Right atrium auricular region (tissue), 2 donors: ENCODE measurements at places on chromosomes 5 and 9.

DNA sequence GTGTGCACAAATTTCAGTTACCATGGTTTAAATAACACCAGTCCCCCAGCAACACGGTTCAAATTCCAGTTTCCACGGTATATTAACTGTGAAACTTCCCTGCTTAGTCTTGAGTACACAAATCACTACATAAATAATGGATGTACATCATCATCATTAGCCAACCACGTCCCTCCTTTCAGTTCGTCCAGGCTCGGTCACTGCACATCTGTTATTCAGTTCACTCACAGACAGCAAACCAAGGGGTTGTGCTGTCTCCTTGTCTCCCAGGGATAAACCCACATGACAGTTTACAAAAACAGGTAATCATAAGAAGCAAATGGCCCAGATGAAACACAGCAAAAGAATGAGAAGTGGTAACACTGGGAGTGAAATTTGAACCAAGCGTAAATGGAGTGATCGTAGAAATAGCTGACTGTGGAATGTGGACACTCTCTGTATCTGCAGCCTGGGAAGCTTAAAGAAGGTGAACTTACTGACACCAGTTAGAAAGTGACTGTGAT is 61.0 kb upstream of the RAD23B start:
- no peak for DNase-seq

GRCh38 chr9:88287972-88288371 is 100.3 kb upstream of the SPIN1 start:
- DNase-seq: no peak

DNA sequence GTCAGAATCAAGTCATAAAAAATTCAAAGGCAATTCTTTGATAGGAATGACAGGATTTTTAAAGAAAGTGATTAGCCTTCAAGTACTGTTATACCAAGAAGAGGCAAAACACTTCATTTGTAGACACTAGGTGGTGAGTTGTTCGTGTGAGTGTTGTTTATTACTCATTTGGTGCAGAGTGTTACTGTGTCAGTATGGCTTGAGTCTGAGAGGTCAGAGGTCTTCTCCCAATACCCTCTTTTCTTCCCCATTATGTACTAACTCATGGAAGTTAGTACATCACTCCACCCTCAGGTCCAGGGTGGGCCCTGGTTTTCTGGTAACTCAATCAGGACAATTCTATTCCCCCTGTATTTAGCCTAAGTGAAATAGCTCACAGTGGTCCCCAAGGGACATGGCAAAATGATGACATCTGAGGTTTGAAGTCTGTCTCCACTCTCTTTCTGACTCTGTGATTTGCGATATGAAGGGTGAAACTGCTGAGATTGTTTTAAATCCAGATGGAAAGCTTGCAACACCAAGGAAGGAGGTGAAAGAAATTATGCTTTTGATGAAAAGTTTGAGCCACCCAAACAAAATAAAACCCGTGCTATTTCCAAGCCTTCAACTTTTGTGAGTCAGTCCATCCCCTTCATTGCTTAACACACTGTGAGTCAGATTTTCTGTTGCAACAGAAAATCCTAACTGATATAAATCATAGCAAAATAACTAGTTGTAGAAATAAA is 56.8 kb downstream of the NUDT12 start:
- no peak for DNase-seq

DNA sequence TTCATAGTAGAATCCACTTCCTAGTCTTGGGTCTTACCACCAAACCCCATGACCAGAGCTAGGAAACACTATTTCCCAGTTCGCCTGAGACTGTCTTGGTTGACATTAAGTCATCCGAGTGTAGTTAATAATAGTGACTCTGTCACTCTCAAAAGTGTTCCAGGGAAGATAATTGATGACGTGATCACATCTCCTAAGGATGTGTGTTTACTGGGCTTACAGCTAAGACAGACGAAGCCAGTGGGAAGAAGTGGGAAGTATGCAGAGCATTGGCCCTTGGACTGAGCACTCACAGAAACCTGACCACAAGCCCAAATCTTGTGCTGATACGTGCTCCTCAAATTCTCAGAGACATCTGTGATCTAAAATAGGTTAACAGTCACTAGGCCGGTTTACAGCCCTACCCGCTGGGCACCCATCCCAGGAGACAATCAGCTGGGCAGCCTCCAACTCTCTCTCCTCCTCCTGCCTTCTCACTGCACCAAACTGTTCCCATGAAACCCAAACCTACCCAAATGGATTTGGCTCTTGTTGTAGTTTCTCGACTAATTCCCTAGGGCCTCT is 316.6 kb downstream of the TLE1 start:
- DNase-seq: no peak

- DNase-seq: no peak
Measured at GRCh38 chr5:10801931-10802666, 41.1 kb upstream of the DAP start.

GRCh38 chr5:218457-219291 is 554 bp downstream of the SDHA start:
- DNase-seq: no peak

- DNase-seq: no peak
Measured at GRCh38 chr9:90061187-90061586, 456.4 kb downstream of the GADD45G start.

GRCh38 chr5:12003680-12004079 is 99.4 kb upstream of the CTNND2 start:
- no peak for DNase-seq

GRCh38 chr9:133943036-133943780 is 48.9 kb downstream of the VAV2 start:
- no peak for DNase-seq

DNA sequence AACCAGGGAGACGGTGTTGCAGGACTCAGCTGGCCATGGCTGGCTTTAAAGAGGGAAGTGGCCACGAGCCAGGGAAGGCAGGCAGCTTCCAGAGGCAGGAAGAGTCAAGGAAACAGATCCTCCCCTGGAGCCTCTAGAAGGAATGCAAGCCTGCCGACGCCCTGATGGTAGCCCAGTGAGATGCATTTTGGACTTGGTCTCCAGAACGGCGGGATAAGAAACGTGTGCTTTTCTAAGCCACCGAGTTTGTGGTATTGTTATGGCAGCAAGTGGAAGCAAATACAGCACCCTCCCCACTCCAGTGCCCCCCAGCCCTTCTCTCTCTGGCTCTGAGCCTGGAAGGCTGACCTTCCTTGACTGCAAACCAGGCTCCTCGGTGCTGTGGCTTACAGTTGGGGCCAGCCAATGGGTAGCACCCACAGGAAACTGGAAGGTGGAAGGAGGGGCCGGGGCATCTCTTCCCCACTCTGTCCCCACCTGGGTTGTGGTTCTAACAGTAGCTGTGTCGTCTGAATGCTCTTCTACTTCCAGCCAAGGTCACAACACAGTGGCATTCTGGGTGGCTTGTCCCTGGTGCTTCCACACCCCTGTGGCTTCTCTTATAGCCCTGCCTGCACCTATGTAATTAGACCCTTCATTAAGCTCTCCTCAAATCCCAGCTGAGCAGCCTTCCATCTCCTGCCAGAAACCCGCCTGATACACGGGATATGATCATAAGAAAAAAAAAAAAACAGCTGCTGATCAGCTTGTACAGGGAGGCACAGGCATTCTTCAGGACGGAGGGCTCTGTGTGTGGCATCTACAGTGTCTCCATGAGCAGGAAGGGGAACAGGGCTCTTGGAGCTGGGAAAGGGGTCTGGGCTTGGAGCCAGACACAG is 29.9 kb upstream of the UNC5A start:
- no peak for DNase-seq

GRCh38 chr5:131324303-131324702 is 60.5 kb downstream of the CDC42SE2 start:
- DNase-seq: no peak

DNA sequence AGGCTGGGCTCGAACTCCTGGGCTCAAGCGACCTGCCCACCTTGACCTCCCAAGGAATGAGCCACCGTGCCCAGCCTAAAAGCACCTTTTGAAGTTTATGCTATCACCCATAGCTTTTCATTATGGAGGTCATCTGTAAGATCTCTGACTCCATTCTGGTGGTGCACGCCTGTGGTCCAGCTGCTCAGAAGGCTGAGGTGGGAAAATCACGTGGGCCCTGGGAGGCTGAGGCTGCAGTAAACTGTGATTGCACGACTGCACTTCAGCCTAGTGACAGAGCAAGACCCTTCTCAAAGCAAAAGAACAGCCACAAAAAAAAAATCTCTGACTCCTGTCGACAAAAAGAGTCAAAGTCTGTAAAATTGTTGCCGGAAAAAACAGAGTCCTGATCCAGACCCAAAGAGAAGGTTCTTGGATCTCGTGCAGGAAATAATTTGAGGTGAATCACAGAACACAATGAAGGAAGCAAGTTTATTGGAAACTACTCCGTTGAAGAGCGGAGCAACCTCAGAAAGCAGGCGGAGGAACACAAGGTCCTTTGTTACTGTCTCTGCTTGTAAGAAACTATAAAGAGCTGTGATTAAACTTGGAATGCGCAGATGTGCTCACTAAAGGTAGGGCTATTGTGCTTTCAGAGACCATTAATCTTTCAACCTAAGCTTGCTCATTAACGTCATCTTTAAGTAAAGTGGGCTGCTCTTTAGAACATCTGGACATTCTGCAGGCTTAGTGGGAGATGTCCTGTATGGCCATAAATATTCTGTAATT is 2.0 kb upstream of the HAUS6 start:
- DNase-seq: no peak

GRCh38 chr5:43041110-43041668 is 1.1 kb upstream of the ANXA2R start:
- peak; percentile 75 for DNase-seq

DNA sequence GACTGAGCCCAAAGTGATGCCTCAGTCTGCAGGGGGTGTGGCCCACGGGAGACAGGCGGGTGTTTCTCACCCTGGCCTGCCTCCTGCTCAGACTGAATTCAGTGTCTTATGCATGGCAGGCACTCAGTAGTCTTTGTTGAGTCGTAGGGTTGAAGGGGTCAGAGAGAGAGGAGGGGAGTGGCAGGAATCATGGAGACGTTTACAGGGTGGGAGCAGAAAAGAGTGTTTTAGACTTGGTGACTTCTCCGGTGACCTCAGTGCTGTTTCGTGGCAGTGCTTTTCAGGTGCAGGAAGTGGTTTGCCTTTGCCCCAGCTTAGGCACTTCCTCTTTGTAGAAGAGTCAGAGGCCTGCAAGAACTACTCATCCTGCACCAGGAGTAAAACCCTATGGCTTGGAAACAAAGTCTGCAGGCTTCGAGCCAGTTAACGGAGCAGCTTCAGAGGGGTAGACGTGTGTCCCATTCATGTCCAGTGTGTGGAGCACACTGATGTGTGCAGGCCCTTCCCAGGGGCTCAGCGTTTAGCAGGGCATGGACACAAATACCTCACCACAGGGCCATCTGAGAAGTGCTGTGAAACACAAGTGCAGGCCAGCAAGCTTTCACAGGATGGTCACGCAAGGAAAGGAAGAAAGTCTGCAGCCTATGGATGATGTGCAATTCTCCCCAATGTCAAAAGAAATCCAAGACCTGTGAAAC is 24.5 kb upstream of the SEMA4D start:
- DNase-seq: no peak

DNA sequence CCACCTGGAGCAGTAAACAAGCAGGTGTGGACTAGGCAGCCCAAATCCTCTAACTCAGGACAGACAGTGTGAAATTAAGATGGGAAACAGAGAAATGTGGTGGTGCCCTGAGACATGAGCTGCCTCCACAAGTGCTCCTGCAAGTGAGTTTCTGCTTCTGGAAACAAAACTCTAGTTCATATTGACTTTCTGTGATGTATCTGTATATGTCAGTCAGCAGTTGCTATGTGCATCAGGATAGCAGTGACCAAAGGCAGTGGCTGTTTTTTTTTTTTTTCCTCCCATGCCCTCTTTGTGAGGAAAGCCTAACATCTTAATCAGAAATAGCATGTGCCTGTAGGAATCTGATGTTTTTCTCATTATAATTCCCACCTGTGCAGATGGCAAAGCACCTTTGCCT is 318.4 kb upstream of the SEMA6A start:
- DNase-seq: no peak

- no peak for DNase-seq
Measured at GRCh38 chr5:133938039-133938821, 30.2 kb downstream of the C5orf15 start.

GRCh38 chr5:113421693-113422092 is 13.1 kb downstream of the TSSK1B start:
- DNase-seq: no peak

GRCh38 chr5:104526866-104527265 is 964.3 kb upstream of the NUDT12 start:
- no peak for DNase-seq
